ENCODE measurements at places on chromosomes 2 and 18. TPM values are rescaled to one million over a fixed set of nuclear protein-coding genes. Genes with fewer than 3 reads are reported as not detected.

Gene TSPYL6
- total RNA-seq, result not detected

Gene PID1
- 0.69 TPM for total RNA-seq

Gene TBC1D8
- total RNA-seq, result 10.2 TPM

Gene UXS1
- 79.7 TPM for total RNA-seq

Gene VWA3B
- total RNA-seq, result not detected

Gene SLC23A3
- not detected for total RNA-seq

Gene HADHA
- total RNA-seq, result 105 TPM

Gene PRADC1
- 5.0 TPM for total RNA-seq

Gene GNAL
- total RNA-seq, result 3.2 TPM
